Liver (tissue), 10 donors: ENCODE measurements at places on chromosomes 7 and 10. TPM values are rescaled to one million over a fixed set of nuclear protein-coding genes. Genes with fewer than 3 reads are reported as not detected.
A peak's percentile ranks its signal among the peaks of the same experiment; 100 is the strongest.

- H3K36me3 ChIP-seq: no peaks in the 10 kb centered on the region
- no peak for DNase-seq
- H3K27ac ChIP-seq: no peak overlapping the region
- H3K4me3 ChIP-seq: no peak overlapping the region
- H3K4me1 ChIP-seq: no peaks in the 10 kb centered on the region
- H3K27me3 ChIP-seq: no peaks in the 10 kb centered on the region
These were observed 957.0 kb upstream of the LRRTM3 start for GRCh38 chr10:65968871-65969270.

- H3K4me3 ChIP-seq: no peak overlapping the region
- H3K36me3 ChIP-seq: no peaks in the 10 kb centered on the region
- no peaks in the 10 kb centered on the region for H3K4me1 ChIP-seq
- DNase-seq: no peak
- no peaks in the 10 kb centered on the region for H3K27me3 ChIP-seq
- H3K27ac ChIP-seq: no peak overlapping the region
These were observed 113.6 kb upstream of the NFE2L3 start for GRCh38 chr7:26038201-26038990.

DNA sequence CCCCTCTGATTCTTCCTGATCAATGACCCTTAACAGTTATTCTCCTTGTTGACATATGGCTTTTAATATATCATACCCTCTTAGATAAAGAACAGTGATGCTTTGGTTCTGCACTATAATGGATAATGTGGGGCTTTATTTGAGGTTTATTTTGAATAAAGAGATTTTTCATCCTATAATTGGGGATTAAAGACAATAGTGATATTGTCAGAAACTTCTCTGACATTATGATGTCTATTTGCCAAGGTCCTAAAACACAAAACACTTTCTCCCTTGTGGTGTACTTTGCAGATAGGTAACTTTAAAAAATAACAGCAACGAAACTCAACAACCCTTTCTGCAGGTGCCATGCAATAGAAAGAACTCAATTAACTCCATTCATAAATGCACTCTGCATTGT, 243.6 kb upstream of the RHOBTB1 start:
- H3K4me1 ChIP-seq: no peaks in the 10 kb centered on the region
- H3K27me3 ChIP-seq: no peaks in the 10 kb centered on the region
- H3K27ac ChIP-seq: no peak overlapping the region
- no peaks in the 10 kb centered on the region for H3K36me3 ChIP-seq

DNA sequence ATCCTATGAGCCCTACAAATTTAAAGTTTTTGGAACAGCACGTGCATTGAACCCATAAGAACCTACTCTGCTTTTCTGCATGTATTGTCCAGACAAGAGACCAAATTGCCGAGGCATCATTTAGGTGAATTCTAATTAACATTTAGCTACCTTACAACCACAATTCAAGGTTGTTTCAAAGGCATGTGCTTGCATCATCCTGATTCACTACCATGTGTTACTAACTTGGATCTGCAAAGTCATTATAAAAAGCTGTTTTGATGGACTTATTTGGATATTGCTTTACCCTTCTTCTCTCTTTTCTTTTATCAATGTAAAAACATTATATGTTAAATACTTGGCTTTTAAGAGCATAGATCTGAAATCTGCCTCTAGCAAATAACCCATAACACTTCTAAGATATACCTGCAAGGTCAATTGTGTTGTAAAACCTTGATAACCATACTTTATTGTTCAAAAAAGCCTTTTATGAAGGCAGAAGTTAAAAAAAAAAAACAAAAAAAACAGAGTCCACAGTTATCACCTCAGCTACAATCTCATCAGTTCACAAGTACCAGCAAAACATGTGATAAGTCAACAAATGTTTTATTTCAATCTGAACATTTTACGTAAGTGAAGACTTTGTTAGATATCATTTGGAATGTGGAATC, 51.9 kb downstream of the CFTR start:
- no peak overlapping the region for H3K27ac ChIP-seq
- H3K4me1 ChIP-seq: no peaks in the 10 kb centered on the region
- DNase-seq: no peak
- H3K4me3 ChIP-seq: no peak overlapping the region
- no peaks in the 10 kb centered on the region for H3K27me3 ChIP-seq

Gene TMEM72
- 0.02 TPM for polyA plus RNA-seq

DNA sequence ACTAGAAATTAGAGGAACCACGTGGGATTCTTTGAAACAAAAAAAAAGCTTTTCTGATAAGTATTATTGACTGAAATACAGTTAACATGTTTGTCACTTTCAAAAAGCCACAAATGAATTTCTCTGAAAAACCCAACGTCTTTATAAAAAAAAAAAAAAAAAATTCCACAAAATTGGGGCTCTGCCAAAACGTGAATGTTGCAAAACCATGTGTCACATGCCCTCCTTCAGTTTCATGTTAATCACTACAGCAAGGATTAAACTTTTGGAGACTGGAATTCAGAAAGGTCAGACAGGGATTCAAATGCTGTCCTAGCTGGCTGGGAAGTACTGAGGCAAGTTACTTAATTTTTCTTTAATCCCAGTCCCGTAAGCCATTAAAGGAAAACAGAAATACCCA, 278.0 kb upstream of the KLF14 start:
- H3K36me3 ChIP-seq: no peaks in the 10 kb centered on the region
- no peak for DNase-seq

Gene LIMK1
- polyA plus RNA-seq: 0.63 TPM

- H3K27me3 ChIP-seq: no peaks in the 10 kb centered on the region
- no peak overlapping the region for H3K4me3 ChIP-seq
- no peak for DNase-seq
- H3K27ac ChIP-seq: no peak overlapping the region
- H3K4me1 ChIP-seq: no peaks in the 10 kb centered on the region
These were observed 98.9 kb upstream of the ARHGAP21 start for GRCh38 chr10:24822590-24822989.

GRCh38 chr7:55209366-55209765, 155.8 kb upstream of the LANCL2 start:
- no peak for DNase-seq
- H3K27me3 ChIP-seq: no peaks in the 10 kb centered on the region
- H3K36me3 ChIP-seq: peaks cover 13% of the 10 kb centered on the region
- H3K4me1 ChIP-seq: no peaks in the 10 kb centered on the region
- H3K27ac ChIP-seq: no peak overlapping the region

DNA sequence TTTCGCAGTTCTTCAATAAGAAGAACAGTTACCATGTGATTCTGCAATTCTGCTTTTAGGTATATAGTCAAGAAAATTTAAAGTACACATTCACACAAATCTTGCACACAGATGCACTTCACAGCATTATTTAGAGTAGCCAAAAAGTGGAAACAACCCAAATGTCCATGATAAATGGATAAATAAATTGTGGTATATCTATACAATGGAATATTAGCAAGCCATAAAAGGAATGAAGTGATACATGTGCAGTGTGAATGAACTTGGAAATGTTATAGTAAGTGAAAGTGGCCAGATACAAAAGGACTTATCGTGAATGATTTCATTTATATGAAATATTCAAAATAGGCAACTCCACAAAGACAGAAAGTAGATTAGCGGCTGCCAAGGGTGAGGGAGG, 109.1 kb downstream of the AGMO start:
- no peak for DNase-seq
- H3K27me3 ChIP-seq: no peaks in the 10 kb centered on the region
- H3K4me3 ChIP-seq: no peak overlapping the region
- H3K4me1 ChIP-seq: no peaks in the 10 kb centered on the region
- no peak overlapping the region for H3K27ac ChIP-seq
- H3K36me3 ChIP-seq: no peaks in the 10 kb centered on the region

DNA sequence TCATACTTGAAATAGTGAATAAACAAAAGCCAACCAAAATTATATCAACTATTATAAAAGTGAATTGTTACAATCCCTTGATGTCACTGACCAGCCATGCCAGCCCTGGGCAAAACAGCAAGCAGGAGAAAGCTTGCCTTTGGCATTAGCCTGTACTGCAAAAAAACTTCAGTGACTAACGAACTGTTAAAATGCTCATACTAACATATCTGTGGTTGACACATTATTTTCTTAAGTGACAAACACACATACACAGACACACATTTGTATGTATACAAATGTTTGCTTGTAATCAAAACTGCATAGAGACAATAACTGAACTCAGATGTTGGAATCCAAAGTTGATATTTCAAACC, 29.5 kb downstream of the CHCHD3 start:
- H3K4me1 ChIP-seq: peaks cover 17% of the 10 kb centered on the region
- no peak overlapping the region for H3K4me3 ChIP-seq
- H3K27ac ChIP-seq: no peak overlapping the region
- H3K36me3 ChIP-seq: no peaks in the 10 kb centered on the region
- DNase-seq: no peak

DNA sequence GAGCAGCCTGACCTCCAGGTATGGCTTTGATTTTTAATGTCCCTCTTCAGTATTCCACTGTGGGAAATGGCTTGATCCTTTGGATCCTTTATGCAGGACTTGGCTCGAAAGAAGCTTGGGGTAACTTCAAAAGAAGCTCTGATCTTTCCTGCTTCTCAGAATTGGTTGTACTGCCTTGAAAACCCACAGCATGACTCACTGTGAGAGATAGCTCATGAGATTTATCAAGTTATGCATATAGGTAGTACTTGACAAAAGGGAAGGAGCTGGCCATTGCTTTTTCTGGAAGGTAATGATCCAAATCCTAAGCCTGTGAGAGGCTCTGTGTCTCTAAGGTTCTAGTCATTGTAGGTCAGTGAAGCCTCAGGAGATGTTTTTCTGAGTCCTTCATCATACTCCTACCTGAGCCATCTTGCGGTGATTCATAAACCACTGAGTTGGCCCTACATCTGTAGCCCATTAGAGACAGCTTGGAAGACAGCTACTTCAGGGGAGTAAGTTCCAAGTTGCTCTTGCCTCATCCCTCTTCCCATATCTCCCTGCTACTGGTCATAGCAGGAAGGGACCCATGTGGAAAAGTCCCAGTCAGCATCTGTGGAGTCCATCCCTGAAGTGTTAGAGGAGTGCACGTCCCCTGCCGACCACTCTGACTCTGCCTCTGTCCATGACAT, 36.7 kb upstream of the NFKB2 start:
- H3K27me3 ChIP-seq: no peaks in the 10 kb centered on the region
- H3K27ac ChIP-seq: no peak overlapping the region
- no peaks in the 10 kb centered on the region for H3K4me1 ChIP-seq
- peaks cover 68% of the 10 kb centered on the region for H3K36me3 ChIP-seq
- DNase-seq: no peak
- H3K4me3 ChIP-seq: no peak overlapping the region

DNA sequence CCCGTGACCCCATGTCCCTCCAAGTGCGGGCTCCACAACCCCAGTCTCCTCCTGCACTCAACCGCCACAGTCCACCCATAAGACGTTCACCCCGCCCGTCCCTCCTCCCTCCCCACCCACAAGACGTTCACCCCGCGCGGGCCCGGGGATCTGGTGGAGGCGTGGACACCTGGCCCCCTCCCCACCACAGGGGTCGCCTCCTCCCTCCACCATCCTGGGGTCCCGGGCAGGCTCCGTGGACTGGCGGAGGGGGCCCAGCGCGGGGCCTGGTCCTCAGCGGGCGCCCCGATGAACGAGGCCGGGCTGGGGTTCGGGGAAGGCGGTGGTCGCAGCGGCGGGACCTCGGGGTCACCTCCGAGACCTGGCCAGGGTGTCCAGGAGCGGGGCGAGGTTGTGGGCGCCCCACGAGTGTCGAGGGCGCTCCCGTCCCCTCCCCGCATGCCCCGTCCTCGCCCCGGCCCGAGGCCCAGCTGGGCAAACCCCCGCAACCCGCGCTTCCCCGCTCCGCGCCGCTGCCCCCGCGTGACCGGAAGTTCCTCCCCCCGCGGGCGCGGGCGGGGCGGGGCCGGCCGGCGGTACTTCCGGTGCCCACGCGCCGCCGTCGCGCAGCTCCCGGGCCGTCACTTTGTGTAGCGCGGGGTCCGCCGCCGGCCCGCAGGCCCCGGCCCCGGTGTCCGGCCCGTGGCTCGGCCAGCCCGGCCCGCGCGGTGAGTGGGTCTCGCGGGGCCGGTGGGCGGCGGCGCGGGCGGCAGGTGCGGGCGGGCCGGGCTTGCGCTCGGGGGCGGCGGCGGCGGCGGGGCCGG, at the start of gene ZNF316:
ZNF316 (plus strand) TSS at position 578 of the 803 bp plus-strand sequence. CDS start 5,092 bp downstream, outside the sequence.
- DNase-seq: peak; percentile 66
- peaks cover 3% of the 10 kb centered on the region for H3K36me3 ChIP-seq
- peaks cover 20% of the 10 kb centered on the region for H3K4me1 ChIP-seq
- no peaks in the 10 kb centered on the region for H3K27me3 ChIP-seq

Gene PPP1R3A
- not detected for polyA plus RNA-seq

DNA sequence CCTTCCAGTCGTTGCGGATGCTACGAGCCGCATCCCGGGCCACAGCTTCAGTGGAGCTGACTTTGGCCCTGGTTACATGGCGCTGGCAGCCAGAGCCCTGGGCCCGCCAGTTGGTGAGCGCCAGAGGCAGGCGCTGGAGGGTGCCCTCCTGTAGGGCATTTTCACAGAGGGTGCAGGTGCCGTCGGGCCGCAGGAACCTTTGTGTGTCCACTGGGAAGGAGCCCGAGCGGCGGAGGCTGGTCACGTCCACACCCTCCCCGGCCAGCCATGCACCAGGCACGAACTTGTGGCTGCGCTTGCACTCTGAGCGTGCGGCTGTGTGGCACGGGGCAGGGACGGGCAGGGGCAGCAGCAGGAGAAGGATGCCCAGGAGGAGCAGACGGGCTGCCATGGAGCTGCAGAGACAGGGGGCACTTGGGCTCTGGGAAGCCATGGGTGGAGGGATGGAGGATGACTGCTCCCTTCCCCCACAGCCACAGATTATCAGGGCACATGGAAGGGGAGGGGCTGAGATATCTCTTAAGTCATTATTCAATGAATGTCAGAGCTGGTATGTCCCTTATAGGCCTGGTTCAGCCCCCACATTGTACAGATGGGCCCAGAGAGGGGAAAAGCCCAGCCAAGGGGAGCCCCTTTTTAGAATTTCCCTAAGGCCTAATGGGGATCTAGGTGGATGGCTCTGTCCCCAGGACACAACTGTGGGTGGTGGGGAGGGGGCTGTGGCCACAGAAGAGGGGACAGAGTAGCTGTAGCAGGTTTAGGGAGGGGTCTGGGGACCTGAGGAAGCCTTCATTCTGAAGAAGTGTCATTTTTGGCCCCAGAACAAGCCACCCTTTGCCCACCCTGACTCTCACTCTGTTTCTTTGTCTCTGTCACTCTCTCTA, 1.8 kb downstream of the PRF1 start:
- H3K27ac ChIP-seq: no peak overlapping the region
- no peaks in the 10 kb centered on the region for H3K36me3 ChIP-seq
- H3K27me3 ChIP-seq: no peaks in the 10 kb centered on the region
- H3K4me1 ChIP-seq: no peaks in the 10 kb centered on the region
- no peak for DNase-seq

- no peak overlapping the region for H3K4me3 ChIP-seq
- H3K36me3 ChIP-seq: no peaks in the 10 kb centered on the region
These were observed 531.0 kb upstream of the COBL start for GRCh38 chr7:51847461-51848134.

DNA sequence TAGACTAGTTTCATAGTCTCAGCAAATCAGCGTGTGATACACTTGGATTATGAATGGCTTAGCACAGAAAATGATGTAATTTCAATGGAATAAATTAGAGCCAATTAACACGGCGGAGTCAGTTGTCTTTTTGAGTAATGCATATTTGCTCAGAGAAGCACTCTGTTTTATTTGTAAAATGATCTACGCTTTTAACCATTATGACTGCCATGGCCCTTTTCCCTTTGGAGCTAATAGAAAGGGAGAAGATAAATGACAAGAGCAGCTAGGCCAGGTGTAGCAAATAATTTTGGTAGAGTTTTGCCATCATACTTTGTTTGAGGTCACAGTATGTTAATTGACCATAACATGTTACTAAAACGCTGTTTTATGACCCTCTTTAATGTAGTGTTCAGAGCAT, 86.8 kb downstream of the GPR158 start:
- H3K27ac ChIP-seq: no peak overlapping the region
- DNase-seq: no peak
- no peaks in the 10 kb centered on the region for H3K4me1 ChIP-seq
- H3K4me3 ChIP-seq: no peak overlapping the region

Gene CALML3
- polyA plus RNA-seq: not detected

Gene KLF6
- 11.0 TPM for polyA plus RNA-seq
